ENCODE measurements at places on chromosomes 1 and 21. TPM values are rescaled to one million over a fixed set of nuclear protein-coding genes. Genes with fewer than 3 reads are reported as not detected.

The PLPPR5 gene
- not detected for total RNA-seq

The USH2A gene
- total RNA-seq = not detected

The CHRM3 gene
- 4.2 TPM for total RNA-seq

The CACNA1S gene
- total RNA-seq = not detected

GRCh38 chr1:7385471-7386225 is 385.4 kb upstream of the VAMP3 start:
- DNase-seq = no peak

- no peak for DNase-seq
Measured at GRCh38 chr1:226624526-226624925, 76.0 kb downstream of the STUM start.

GRCh38 chr21:37917612-37918011 is 1.4 kb upstream of the KCNJ6 start:
- DNase-seq = no peak

- DNase-seq = no peak
Measured at GRCh38 chr1:54782156-54782555, 17.8 kb upstream of the PARS2 start.

- DNase-seq = no peak
Measured at GRCh38 chr1:168380945-168381344, 100.3 kb downstream of the TBX19 start.

- DNase-seq = no peak
Measured at GRCh38 chr1:109249654-109250401, 489 bp downstream of the CELSR2 start.

DNA sequence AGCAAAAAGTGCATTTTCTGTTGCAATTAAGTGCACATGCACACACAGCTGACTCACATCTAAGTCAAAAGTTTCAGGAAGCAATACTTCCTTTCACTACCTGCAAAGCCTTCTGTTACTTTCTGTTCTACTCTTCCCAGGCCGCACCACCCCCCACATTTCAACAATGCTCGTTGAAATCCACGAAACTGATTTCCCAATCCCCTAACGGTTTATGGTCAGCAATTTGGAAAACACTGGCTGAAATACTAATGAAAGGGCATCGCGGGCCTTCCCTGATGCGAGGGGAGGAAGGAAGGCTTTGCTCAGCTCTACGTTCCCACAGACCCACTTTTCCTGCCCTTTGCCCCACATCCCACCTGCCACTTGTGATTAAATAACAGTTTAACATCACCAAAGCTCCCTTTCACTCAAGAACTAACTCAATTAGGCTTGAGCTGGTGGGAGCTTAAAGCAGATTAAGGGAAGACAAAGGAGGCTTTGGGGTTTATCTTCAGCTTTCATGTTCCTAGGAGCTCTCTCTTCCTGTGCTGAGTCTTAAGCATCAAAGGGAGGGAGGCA is 243.2 kb upstream of the RAB4A start:
- DNase-seq = no peak

DNA sequence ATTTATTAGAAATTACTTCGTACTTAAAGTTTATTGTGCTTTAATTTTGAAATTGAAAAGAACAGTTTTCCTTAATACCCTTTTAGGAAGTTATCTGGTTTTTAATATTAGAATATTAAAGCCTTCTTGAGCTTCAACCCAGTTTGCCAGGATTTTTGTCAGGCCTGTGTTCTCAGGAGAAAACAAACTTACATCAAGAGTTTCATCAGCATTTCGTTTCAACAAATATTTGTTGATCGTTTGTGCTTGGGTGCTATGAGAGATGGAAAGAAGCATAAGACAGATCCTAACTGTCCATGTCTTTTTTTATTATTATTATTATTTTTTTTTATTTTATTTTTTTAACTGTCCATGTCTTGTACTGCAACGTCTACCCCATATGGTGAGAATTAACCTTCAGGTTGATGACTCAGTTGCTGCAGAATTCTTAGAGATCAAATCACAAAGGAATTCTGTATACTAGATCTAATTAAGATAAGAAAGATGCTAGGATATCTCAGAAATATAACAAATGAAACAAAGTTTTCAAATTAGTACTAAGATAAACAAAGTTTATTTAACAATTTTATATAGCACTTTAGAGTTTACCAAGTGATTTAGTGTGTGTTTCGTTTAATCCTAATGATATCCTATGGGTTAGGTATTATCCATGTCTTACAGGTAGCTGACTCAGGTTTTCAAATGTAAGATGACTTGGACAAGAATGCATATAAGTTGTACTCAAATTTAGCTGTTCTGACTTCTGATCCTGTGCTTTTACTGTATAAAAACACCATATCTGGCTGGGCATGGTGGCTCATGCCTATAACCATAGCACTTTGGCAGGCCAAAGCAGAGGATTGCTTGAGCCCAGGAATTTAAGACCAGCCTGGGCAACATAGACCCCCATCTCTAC is 14.3 kb downstream of the FBXO28 start:
- DNase-seq = no peak

- DNase-seq = no peak
Measured at GRCh38 chr1:228366062-228366865, 40.4 kb downstream of the TRIM11 start.

GRCh38 chr1:214444182-214444939 is 107.0 kb downstream of the PTPN14 start:
- DNase-seq = no peak

- no peak for DNase-seq
Measured at GRCh38 chr1:72241397-72241796, 40.9 kb downstream of the NEGR1 start.

Measured in thoracic aorta (tissue), 2 donors.